ENCODE measurements at places on chromosomes 4 and X.
A peak's percentile ranks its signal among the peaks of the same experiment; 100 is the strongest.

- peak; percentile 40 for DNase-seq
Observed at GRCh38 chr4:48681856-48682255, 98.2 kb downstream of the FRYL start.

DNA sequence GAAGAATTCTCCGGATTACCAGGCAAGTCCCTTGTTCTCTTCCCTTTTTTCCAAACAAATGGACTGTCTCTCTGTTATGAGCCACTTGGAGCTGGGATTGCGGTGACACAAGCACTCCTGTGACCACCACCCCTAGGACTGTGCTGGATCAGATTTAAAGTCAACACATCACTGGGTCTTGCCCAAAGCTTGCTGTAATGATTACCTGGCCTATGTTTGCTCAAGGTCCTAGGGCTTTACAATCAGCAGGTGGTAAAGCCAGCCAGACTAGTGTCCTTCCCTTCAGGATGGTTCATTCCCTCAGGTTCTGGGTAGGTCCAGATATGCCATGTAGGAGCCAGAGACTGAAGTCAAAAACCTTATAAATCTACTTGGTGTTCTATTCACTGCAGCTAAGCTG lies 144.7 kb downstream of the COX18 start:
- DNase-seq = no peak

GRCh38 chr4:143289370-143289769 lies 47.3 kb upstream of the GAB1 start:
- DNase-seq = no peak

DNA sequence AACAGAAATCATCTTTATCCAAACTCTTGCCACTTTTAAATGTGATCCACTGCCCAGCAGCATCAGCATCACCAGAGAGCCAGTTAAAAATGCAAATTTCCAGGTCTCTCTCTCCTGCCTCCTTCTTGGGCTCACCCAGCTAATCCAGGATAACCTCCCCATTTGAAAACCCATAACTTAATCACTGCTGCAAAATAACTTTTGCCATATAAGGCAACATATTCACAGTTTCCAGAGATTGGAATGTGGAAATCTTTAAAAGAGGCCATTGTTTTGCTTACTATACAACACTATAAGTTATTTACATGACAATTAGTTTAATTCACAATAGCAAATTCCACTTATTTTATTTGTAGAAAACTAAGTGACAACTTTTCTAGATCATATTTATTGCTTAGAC lies 4.8 kb upstream of the EXOSC9 start:
- no peak for DNase-seq

- DNase-seq = no peak
Observed at GRCh38 chr4:137961051-137961438, 281.1 kb downstream of the SLC7A11 start.

DNA sequence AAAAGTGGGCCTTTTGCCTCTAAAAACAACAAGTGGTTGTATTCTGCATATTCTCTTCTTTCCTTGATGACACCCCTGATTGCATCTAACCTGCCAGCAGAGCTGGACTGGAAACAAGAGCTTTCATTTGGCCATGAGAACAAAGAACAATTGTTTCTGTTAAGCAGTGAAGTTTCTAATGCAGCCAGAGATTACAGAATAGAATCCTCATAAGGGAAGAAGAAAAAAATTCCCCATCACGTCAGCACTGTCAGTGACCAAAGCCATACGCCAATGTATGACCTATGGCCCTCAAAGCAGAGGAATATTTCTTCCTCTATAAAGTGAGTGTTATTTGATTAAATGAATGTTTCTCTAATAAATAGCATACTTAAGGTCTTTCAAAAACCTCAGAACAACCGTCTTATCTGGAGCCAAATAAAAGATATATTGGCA lies 529.1 kb upstream of the INTU start:
- DNase-seq = no peak

GRCh38 chr4:147118528-147118927 lies 172.9 kb upstream of the TTC29 start:
- DNase-seq = no peak

DNA sequence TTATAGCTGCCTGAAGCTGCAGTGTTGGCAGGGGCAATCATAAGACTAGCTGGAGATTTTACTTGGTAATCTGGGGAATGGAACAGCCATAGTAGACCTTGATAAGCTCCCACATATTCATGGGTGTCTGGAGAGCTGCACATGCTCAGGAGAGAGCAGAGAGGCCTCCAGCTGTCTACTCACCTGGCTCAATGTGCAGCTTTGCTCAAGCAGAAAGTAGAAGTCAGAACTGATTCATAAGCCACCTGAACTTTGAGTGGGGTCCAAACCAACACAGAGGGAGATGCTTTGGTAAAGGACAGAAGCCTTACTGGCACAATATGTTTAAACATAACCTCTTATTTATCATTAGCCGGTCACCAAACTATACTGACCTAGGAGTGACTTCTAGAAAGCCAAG lies 54.4 kb downstream of the KDM6A start:
- DNase-seq = no peak

- no peak for DNase-seq
Observed at GRCh38 chrX:17040711-17041110, 94.3 kb downstream of the REPS2 start.

DNA sequence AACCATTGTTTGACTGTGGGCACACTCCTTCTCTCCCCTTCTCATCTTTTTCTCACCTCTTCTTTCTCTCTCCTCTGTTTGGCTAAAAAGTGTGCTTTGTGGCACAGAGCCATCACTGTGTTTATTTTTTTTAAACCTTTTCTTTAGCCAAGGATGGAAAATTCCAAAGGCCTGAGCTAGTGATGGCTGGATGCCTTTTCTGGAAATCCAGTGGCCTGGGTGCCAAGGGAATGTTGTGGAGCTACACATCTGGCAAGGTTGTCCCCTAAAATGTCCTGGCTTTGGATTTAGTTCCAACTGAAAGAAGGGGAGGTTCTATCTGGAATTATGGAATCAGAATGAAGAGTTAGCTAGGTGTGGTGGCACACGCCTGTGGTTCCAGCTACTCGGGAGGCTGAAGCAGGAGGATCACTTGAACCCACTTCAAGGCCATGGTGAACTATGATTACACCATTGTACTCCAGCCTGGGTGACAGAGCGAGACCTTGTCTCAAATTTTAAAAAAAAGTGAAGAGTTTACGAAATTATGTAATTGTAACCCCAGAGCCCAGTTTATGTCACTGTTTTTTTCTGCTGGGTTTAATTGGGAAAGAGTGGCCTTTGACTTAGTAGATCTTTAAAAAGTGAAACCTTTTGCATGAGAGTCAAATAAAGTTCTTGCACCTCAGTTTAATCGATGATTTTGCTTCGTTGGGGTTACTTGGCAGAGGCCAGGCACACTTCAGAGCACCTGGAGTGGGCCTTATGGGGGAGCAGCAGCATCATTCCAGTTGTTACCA lies 17.7 kb downstream of the DOCK11 start:
- no peak for DNase-seq

DNA sequence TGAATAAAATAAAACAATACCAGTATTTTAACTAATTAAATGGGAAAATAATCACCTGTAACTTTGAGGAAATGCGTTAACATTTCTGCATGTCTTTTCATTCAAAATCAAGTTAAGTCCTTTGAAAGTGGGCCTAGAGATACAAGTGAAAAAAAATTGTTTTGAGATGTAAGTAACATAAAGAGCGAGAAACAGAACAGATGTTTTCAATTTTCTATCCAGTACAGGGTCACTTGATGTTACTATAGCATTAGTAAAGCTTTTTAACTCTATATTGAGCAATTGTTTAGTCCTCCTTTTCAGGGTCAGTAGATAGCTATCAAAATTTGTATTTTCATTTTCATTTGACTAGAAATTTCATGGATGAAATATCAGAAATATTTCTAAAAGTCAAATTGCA lies 761.4 kb downstream of the CCSER1 start:
- DNase-seq = no peak

DNA sequence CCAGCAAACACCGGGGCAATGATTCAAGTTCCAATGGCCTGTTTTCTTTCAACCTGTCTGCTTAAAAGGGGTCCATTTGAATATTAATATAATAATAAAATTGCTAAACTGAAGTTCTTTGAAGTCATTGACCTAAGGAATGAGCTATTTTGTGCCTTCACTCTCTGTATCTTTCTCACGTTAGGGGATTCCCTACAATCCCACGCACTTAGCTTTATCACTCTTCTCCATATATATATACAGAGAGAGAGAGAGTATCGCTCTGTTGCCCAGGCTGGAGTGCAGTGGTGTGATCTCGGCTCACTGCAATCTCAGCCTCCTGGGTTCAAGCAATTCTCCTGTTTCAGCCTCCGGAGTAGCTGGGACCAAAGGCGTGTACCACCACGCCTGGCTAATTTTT lies 83.9 kb upstream of the NWD2 start:
- no peak for DNase-seq

DNA sequence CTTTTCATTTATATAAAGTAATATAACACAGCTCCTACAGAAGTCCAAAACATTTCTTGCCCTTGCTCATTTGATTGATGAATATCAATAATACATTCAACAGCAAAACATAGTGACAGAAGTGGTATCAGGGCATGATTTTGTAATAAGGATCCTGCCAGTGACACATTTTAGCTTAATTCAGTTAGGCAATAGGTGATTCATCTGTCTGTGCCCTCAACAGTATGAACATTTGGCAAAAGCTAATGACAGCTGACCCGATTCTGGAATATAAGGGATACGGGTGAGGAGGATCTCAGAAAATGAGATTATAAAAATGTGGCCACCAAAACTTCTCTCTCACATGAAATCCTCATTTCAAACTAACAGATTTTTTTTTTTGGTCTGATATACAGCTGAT lies 294.0 kb downstream of the CAMK2D start:
- no peak for DNase-seq

GRCh38 chr4:3765271-3766035 lies 732 bp upstream of the ADRA2C start:
- no peak for DNase-seq

DNA sequence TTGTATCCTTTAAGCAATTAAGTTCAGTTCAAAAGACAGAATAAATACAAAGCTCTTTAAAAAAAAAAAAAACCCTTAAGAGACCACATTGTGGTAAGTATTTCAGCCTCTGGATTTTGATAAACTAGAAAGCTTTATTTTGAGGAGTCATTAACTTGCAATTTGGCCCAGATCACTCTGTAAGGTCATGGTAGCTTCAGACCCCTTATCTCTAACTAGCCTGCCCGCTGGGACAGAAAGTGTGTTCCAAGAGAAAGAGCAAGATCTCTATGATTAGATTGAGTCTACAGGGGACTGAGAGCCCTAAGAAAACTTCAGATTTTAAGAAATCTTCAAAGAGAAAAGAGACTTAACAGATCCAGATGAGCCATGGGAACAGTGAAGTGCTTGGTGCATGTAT lies 45.6 kb downstream of the GALNT7 start:
- DNase-seq = no peak

DNA sequence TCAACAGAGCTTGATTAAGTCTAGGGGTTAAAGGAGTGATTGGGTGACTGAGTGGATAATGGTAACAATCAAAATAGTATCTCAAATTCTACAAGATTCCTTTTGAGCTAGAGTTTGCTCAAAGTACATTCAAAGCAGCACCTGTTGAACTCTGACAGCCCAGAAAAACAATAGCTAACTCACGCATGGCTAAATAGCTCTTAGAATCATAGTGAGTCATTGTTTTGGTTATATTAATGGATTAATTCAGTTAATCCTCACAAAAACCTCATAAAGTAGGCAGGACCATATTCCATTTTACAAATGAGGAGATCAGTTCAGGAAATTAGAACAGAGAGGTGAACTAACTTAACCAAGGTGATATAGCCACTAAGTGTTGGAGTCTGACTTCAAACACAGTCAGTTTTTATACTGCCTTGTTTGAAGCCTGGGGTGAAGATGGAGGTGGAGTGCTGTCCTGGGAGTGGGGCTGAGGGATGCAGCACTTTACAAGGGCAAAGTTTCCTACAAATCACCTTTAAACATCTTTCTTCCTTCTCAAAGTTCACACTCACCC lies 35.9 kb upstream of the PPM1K start:
- DNase-seq = no peak

- DNase-seq = no peak
Observed at GRCh38 chr4:8093587-8094274, 64.9 kb downstream of the ABLIM2 start.

DNA sequence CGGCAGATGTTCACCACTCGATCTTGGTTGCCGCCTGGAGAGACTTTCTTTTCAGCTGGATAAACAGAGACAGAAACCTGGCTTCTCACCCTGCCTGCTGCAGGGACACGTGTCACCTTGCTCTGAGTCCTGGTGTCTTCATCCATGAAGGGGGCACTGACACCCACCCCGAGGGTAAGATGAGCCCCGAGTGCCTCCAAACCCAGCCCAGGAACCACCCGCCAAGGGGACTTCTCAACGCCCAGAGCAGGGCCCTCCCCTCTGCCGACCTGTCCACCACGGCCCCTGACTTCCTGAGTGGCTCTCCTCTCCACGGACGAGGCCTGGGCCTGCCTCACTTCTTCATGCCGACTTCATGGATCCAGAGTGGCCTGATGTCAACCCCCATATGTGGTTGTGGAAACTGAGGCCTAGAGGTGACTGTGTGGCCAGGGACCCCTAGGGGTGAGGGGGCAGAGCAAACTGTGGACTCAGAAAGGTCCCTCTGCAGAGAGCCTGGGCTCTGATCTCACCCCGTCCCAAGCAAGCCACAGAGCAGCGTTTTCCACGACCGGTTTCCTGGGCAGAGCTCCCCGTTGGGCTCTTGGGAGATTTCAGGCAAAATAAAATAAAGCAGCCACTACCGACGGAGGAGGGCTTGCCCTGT lies 5.1 kb downstream of the ADRA2C start:
- no peak for DNase-seq

DNA sequence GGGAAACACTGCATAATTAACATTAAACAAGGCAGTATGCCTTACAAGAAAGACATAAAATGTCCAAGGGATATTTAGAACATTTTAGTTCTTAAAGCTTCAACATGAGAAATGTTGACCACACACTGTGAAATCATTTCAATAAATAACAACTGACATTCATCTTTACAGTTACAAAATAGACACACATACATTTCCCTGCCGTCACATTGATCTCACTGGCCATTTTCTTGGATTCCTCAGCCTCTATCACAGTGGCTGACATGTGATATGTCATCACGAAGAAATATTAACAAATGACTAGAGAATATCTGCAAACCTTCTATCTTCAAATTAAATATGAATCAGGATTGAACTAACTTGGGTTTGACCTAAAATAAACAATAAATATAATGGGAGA lies 1.9 kb downstream of the CXCL2 start:
- DNase-seq = no peak

DNA sequence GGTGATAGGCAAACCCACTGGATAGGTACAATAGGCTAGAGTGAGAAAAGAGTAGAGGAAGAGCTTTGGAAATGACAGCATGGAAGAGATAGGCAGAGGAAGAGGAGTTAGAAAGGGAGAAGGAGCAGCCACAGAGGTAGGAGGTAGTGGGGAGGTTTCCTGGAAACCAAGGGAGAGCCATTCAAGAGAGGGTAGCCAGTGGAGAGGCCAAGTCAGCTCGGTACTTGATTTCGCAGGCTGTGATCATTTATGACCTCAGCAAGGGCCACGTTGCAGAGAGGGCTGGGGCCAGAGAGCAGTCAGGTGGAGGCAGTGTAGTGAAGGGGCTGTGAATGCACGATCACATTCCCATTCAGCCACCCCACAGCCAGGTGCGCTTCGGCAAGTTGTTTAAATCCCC lies 76.0 kb downstream of the TMEM131L start:
- DNase-seq = no peak
